SJSA1 (cell line): ENCODE measurements at places on chromosomes 3 and 15. TPM values are rescaled to one million over a fixed set of nuclear protein-coding genes. Genes with fewer than 3 reads are reported as not detected.

TMEM42 gene
- total RNA-seq = 3.8 and 4.8 TPM in 2 replicates

SUCLG2 gene
- 50.6 and 53.7 TPM in 2 replicates for total RNA-seq

GNAT1 gene
- not detected in 2 replicates for total RNA-seq

SMCO1 gene
- not detected in 2 replicates for total RNA-seq
